ENCODE measurements at places on chromosomes 3 and 15.

DNA sequence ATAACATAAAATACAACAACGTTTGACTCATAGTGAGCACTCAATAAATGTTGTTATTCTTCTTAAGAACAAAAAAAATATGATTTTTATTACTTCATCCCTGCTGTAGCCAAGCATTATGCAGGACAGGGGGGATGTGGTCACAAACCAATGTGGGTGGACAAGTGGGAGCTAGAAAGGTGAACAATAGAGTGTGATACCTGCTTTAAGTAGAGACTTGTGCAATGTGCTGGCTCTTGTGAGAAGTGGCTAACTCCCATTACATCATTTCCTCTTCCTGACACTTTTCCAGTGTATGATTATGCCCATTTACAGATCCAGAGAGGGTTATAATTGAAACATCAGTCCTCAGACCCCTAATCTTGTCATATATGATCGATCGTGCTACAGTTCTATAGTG, 193.6 kb downstream of the UBE2E2 start:
- no peak for DNase-seq

DNA sequence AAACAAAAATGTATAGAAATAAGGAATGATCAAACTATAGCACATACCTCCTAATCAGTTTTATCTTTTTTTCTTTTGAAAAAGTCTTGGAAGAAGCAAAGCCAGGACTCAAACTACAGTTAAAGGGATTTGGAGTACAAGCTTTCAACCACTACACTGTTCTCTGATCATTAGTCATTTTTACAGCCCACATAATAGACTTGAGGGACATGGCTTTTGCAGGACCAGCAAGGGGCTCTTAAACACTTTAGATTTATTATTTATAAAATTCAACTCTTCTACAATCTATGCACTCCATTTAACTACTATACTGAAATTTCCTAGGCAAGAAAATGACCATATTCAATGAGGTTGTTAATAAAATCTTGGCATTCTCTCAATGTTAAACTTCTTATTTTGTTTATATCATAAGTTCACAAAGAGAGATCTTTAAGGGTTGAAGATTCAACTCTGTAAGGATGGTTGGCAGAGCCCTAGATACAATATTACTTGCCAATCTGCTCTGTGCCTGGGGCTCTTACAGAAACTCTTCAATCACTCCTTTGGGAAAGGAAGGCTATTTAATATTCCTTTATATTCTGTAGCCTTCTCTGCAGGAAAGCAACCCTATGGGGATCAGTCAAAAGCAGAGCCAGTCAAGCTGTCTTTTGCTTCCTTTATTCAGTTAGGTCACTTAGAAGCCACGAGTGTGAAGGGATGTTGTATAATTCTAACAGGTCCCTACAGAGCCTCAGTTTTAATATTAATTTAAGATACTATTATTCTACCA, 557.7 kb upstream of the SGO1 start:
- no peak for DNase-seq

DNA sequence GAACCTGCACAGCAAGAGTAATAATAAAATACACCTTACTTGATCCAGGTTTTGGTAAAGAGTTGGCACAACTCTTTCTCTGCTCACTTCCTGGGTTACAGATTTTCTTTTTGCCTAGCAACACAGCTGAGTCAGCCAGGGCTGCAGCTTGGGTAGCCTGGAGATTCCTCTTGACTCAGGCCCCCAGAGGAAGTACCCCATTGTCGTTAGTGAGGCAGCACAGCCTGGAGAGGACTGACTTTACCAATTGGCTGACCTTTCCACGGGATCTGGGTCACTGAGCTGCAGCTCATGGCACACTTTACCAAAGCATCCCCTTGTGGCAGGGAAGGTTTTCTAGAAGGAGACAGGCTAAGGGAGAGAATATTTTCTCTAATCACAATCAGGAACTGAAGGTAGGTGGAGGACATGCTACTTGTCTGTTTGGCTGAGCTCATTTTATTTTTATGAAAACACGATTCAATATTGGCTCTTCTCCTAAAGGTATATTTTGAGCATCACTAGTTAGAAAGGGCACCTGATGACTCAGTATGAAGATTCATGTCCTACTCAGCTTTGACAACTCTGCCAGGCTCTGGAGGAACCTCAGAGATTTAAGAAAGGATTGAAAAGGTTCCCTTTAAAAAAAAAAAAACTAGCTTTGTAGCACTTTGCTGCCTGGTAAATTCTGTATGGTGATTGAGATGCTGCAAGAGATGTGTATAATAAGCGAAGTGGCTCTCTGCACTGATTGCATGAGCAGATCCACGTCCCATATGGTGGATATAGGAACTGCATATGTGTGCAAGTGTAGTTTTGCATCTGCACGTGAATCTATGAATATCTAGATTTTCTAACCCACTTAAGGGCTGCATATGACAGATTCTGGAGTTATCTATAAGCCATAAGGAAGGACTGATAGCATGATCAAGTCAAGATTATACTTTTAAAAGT, 124.8 kb downstream of the CHDH start:
- no peak for DNase-seq

GRCh38 chr3:57917601-57918000, 90.6 kb upstream of the FLNB start:
- DNase-seq: no peak

DNA sequence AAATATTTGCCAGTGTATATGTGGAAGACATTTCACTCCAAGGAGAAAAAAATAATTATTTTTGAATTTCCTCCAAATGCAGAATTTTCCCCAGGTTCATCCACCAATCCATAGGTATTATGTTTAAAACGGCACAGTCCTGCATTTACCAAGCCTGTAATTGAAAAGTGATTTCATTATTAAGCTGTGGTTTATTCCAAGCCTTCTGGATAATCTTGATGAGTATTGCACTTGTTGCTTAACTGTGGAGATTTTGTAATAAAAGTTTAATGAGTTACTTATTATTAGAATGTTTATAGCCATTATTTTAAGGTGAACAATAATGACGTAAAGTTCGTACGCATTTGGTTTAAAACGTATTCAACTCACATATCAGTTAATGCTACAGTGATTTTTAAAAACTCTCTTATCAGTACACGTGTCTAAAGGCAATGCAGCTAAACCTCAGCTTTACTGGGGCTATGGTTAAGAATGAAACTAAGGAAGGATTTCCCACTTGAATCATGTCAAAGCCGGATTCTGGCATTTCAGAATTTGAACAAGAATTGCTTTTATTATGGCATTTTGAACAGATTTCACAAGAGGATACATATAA, 283.9 kb downstream of the MECOM start:
- no peak for DNase-seq

GRCh38 chr15:38134252-38134651, 118.4 kb upstream of the SPRED1 start:
- no peak for DNase-seq

Data from NCI-H1092 treated with DMSO at 0.1 percent for 48 hours (cell line).